Coronary artery (tissue), 2 donors: ENCODE measurements at places on chromosomes 6 and 20.

DNA sequence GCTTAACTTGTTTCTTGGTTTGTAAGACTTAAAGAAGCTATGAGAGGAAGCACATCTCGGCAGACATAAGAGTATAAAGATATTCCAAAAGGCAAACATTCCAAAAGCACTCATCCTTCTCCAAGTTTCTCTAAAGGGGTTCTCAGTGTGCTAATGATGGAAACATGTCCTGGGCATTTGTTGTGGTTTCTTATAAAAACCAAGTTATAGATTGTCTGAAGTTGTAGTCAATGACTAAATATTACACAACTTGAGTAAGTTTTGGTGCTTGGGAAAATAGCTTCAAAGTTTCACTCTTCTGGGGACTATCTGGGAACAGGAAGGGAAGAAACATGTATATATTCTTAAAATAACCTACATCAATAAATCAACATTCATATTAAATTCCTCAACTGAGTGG, 128.3 kb upstream of the TBX18 start:
- DNase-seq: no peak

DNA sequence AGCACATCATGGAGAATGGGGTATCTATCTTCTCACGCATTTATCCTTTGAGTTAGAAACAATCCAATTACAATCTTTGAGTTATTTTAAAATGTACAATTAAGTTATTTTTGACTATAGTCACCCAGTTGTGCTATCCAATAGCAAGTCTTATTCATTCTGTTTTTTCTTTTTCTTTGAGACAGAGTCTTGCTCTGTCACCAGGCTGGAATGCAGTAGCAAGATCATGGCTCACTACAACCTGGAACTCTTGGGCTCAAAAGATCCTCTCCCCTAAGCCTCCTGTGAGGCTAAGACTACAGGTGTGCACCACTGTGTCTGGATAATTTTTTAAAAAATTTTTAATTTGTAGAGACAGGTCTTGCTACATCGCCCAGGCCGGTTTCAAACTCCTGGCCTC, 201.5 kb upstream of the ZNF217 start:
- no peak for DNase-seq

GRCh38 chr6:157326979-157327378, 3.7 kb upstream of the TMEM242 start:
- no peak for DNase-seq

- DNase-seq: no peak
These were observed 138.0 kb downstream of the SOX4 start for GRCh38 chr6:21731411-21732031.

DNA sequence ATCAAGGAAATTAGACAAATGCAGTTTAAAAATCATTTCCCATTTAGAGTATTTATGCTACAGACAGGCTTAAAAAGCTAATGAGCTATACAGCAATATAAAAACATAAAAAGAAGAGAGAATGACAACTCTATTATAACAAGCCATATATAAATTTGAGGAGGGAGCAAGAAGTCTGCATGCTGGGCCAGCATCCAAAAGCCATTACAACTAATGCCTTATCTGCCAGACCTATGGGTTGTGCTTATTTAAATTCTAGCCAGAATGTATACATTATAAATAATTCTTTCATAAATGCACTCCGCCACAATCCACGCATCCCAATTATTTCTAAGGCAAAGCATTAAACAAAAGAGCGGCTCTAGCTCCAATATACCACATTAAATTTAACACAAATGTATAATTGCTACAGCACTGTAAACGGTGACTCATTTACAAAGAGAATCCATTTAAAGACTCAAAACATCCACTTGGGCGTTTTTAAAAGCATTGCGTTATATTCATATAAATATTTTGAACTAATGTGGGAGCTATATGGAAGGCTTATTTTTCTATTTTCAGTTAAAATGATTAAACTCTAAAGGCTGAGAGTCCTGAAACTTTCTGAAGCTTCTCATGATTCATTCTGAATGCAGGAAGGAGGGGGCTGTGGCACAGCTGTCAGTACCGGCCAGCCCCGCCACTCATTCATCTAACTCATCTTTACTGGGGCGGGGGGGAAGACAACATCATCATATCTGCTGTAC, 37.7 kb upstream of the RAB22A start:
- DNase-seq: no peak

DNA sequence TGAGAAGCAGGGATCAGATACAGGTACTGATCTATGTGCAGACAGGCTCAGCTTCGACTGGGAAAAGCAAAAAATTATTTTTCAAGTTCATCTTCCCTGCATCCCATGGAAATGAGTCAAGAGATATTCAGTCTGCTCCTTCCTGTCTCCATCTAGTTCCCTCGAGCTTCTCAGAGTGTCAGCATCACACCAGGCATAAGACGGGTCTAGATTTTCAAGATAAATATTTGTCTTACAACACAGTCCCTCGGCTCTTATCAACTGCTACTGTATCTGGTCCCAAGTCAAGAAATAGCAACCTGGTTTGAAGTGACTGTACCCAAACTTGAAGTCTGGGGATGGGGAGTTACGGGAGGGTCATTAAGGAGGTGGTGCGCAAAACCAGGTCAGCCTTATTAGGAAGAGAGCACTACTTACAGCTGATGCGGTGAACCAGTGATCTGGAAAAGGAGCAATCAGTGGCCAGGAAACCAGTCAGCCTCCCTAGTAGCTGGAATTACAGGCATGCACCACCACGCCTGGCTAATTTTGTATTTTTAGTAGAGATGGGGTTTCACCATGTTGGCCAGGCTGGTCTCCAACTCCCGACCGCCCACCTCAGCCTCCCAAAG, 29.7 kb downstream of the ZMYND8 start:
- no peak for DNase-seq

GRCh38 chr6:69542494-69542893, 254.3 kb downstream of the LMBRD1 start:
- DNase-seq: no peak

- DNase-seq: no peak
These were observed 443.8 kb upstream of the GJE1 start for GRCh38 chr6:141688916-141689315.

DNA sequence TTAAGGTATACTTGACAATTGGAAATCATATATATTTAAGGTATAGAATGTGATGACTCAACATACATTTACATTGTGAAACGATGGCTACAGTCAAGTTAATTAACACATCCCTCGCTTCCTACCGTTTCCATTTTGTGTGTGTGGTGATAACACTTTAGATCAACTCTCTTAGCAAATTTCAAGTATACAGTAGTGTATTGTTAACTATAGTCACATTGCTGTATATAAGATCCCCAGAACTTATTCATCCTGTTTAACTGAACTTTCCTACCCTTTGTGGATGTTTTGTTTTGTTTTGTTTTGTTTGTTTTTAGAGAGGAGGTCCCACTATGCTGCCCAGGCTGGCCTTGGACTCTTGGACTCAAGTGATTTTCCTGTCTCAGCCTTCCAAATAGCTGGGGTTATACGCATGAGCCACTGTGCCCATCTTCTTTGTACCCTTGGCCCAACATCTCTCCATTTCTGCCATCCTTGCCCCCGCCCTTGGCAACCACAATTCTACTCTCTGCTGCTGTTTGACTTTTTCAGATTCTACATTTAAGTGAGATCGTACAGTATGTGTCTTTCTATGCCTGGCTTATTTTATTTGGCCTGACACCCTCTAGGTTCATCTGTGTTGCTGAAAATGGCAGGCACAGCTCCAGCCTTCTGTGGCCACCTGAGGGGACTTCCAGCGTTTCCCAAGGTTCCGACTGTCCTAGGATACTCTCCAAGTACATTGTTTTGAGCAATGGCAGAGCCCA, 90.5 kb upstream of the SNX9 start:
- DNase-seq: no peak

DNA sequence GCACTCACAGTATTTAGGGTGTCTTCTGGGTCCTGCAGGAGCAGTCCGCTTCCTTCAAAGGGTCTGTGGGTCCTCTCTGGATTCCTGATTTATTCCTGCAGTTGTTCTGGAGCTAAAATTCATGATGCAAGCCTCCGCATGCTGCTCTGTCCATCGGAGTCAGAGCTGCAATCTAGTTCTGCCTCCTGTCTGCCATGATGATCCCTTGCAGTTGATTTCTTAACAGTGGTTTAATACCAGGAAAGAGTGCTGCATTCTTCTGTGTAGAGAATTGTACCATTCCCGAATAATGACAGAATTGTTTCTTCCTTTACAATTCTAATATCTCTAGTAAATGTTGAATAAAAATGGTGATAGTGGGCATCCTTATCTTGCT, 72.0 kb upstream of the B3GAT2 start:
- no peak for DNase-seq

GRCh38 chr6:38723783-38724182, 8.7 kb downstream of the DNAH8 start:
- no peak for DNase-seq

DNA sequence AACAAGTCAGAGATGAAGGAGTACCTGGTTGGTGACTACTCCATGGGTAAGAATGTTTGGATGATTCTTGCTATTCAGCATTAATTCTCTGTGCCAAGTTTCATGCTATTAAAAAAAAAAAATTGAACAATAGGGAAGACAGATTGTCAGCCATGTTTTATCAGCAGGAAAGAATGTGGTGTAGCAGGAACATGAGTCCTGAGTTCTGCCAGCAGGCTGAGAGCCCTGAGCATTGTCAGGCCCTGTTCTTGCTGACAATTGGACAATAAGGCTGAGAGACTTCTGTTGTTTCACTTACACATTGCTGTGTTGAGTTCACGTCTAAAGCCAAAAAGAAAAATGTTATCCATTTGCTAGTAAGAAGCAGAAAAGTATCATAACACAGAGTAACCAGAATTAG, 70.4 kb upstream of the SMIM28 start:
- DNase-seq: no peak

DNA sequence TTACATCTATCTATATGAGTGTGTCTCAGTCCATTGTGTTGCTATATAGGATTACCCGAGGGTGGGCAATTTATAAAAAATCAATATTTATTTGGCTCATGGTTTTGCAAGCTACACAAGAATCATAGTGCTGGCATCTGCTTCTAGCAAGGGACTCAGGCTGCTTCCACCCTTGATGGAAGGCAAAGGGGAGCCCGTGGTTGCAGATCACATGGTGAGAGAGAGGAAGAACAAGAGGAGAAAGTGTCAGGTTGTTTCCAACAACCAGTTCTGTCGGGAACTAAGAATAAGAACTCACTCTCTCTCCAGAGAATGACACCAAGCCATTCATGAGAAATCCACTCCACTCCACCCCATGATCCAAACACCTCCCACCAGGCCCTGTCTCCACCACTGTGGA, 48.2 kb upstream of the TENT5A start:
- DNase-seq: no peak

- DNase-seq: no peak
These were observed 10.4 kb downstream of the TMEM14C start for GRCh38 chr6:10733151-10733715.

GRCh38 chr6:5671601-5672559, 334.8 kb downstream of the NRN1 start:
- no peak for DNase-seq

- no peak for DNase-seq
These were observed 344.7 kb downstream of the NKAIN2 start for GRCh38 chr6:124148236-124148957.

- no peak for DNase-seq
These were observed 49.1 kb downstream of the PLAGL1 start for GRCh38 chr6:143958839-143959399.

- no peak for DNase-seq
These were observed 58.5 kb downstream of the PRND start for GRCh38 chr20:4780245-4780644.

DNA sequence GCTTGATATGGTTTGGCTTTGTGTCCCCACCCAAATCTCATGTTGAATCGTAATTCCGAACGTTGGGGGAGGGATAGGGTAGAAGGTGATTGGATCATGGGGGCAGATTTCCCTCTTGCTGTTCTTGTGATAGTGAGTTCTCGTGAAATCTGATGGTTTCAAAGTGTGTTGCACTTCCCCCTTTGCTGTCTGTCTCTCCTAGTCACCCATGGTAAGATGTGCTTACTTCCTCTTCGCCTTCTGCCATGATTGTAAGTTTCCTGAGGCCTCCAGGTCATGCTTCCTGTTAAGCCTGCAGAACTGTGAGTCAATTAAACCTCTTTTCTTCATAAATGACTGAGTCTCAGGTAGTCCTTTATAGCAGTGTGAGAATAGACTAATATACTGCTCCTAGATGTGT, 19.9 kb downstream of the PFDN4 start:
- DNase-seq: no peak

DNA sequence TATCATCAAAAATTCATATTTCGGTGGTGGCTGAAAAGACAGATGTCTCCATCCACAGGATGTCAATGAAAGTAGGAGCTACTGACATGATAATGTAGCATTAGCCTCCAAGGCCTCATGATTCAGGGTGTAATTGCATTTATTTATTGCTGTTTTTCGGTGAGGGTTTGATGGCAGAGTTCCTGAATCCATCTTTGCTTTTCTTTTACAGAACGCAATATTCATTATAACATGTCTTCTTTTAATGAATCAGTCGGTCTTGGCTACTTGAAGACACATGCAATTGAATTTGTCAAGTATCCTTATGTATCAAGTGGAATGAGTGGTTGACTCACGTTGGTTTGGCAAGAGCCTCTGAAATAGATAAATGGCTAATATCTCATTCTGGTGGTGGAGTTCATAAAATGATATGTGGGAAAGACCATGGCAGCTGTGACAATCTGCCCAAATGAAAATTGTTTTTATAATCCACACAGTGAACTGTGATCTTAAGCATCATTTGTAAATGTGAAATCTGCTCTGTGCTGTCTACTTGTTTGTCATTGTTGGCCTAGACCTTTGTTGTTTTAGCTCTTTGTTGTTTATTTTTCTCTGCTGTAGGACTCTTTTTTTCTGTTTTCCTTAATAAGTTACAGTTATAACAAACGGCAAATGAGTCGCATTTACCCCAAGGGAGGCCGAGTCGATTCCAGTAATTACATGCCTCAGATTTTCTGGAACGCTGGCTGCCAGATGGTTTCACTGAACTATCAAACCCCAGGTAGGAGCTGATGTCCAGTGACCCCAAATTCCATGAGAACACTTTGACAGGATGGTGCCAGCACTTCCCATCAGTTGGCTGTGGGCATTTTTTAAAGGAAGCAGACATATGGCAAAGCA, 105.7 kb upstream of the LAMP5 start:
- no peak for DNase-seq

- DNase-seq: no peak
These were observed 277.5 kb upstream of the MAN1A1 start for GRCh38 chr6:119626884-119627619.

GRCh38 chr6:3711776-3712175, 39.7 kb downstream of the PXDC1 start:
- DNase-seq: no peak

- peak; percentile 12 for DNase-seq
These were observed 57.4 kb downstream of the SLC24A3 start for GRCh38 chr20:19269737-19270340.
